ENCODE measurements at places on chromosomes 4 and X.

- no peak for DNase-seq
These were observed 5.2 kb upstream of the TLR6 start for GRCh38 chr4:38861791-38862190.

- no peak for DNase-seq
These were observed 9.0 kb upstream of the PROM1 start for GRCh38 chr4:16092682-16093319.

GRCh38 chr4:6110681-6111353 lies 89.5 kb downstream of the JAKMIP1 start:
- DNase-seq = no peak

GRCh38 chr4:156619154-156619934 lies 352.3 kb downstream of the PDGFC start:
- no peak for DNase-seq

GRCh38 chrX:18041656-18042055 lies 179.0 kb downstream of the BEND2 start:
- DNase-seq = no peak

- peak; percentile 95 for DNase-seq
These were observed 65.4 kb upstream of the ENPP6 start for GRCh38 chr4:184282895-184283654.

Measured in OCI-LY7 (cell line).